Right forelimb (tissue), 1 donor: ENCODE measurements at places on chromosomes 11 and 22.

GRCh38 chr11:43685440-43685839 lies 4.9 kb downstream of the HSD17B12 start:
- no peak for DNase-seq

GRCh38 chr11:65884716-65885092 lies 3.6 kb downstream of the FIBP start:
- peak; percentile 85 for DNase-seq

DNA sequence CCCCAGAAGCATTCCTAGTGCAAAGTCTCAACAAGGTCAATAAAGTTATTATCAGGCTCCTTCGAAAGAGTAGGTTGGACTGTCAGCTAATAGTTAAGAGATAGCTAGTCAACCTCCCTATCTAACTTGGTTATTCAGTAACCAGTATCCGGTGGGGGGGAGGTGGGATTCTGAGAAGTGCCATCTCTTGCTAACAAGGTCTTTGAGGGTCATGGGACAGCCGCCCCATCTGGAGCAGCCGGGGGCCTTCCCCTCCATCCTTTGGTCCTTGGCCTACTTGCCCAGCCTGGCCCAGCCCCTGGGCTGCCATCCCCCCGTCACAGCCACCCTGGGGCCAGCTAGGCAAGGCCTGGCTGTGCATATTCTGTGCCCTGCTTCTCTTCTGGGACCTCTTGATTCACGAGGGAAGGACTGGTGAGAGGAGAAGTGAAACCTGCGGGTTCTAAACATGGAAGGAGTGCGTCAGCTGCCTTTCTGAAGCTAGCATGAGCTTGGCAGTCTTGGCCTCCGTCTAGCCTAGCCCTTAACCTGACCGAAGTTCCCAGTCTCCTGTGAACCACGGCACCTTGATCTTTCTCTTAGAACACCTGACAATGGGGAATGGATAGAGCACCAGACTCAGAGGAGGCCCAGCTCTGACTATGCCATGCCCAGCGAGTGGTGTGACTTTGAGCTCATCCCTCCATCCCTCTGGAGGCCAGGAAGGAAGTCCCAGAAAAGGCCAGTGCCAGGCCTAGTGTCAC lies 9.3 kb downstream of the SLC37A2 start:
- DNase-seq, result no peak

DNA sequence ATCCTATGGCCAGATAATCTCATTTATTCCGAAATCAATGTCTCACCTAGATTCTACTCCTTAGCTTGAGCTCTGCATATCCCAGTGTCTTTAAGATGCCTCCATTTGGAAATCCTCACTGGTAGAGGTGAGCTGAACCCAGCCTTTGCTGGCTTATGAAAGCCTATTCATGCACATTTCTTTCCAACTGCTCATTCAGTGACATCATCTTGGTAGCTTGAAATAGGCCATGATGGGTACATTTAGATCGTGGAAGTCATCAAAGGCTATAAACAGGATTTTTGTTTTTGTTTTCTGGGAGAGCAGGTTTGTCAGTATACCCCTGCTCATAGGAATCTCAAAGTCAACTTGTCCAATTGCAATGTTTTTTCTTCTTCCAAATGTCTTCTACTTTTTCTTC lies 6.0 kb downstream of the NXPE1 start:
- no peak for DNase-seq

- no peak for DNase-seq
Observed at GRCh38 chr22:50473088-50473487, 1.7 kb downstream of the SBF1 start.

GRCh38 chr11:34416088-34416487 lies 22.6 kb upstream of the CAT start:
- no peak for DNase-seq

DNA sequence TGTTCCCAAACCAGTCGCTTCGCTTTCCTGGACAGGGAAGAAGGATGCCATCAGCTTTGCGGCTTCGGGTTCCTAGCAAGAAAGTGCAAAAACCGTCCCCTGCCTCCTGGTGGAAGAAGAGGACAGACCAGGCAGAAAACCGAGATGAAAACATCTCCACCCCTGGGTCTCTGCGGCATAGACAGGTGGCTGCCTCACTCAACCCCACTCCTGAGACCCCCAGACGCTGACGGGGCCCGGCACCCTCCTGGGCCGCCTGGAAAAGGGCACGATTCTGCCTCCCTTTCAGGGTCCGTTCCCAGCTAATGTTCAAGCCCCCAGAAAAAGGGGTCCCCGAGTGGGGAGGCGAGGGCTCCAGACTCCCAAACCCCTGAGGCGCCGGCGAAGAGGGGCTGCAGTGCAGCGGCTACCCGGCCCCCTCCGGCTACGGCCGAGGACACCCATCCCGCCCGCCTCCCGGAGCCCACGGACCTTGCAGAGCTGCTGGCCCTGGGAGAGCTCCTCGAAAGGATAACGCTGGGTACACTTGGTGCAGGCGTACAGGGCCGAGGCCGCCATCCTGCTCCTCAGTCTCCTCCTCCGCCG lies 569 bp downstream of the FAM76B start:
- no peak for DNase-seq

DNA sequence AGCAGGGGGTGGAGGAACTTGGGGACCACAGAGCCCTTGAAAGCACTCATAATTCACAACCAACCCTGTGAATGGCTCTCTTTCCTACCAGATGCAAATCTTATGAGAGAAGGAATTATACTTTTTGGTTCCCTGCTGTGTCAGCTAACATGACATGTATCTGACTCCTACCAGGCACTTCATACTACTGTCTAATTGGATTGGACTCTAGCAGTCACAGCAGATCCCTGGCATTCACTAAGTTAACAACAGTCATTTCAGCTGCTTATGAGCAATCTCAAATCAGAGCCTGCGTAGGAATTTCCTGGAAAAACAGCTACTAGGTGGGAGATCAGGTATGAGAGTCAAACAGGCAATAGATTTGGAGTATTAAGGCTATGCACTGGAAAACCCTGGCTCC lies 11.1 kb upstream of the ENDOD1 start:
- DNase-seq, result no peak

DNA sequence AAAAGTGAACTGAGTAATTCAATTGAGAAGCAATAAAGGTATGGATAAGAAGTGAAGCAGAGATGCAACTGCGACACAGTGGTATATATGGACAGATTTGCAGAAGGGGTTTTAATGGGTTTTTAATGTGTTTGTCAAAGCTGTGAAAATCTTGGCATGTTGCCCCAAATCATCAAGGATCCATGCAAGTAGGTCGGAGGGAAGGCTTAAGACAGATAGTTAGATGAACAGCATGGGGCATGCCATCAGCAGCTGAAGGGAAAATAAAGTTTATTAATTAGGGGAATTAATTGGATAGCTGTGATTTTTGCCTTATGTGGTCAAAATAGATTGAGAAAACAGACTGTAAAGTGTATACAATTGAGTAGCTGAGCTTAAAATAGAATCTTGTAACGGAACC lies 840.1 kb downstream of the JRKL start:
- no peak for DNase-seq

DNA sequence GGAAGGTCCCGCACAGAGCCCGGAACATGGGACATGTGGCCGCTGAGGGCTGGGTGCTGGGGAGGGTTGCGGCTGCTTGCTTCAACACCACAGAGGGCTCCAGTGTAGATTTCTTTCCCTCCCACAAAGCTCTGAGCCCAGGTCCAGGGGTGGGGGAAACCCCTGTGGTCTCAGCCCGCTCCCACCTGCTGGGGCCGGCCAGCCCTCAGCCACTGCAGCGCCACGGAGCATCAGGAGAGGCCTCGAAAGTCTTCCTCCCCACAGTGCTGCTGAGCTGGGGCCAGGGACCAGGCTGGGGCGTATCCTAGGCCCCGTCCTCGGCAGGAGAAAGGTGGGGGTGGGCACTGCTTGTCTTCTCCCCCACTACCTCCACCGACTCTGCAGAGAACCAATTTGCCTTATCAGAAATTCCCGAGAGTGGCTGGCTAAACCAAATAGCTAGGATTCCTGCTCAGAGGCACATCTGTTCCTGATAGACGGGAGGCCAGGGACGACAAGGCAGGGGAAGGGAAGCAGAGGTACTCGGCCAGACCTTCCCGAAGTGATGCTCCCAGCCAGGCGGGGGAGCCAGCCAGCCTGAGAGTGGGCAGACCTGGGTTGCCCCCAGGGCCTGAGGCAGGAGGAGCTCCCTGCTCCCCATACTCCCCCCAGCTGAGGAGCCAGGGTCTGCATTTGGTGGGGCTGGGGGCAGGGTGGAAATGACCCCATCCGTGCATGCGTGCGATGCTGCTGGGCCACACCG lies 18.7 kb downstream of the IGF2 start:
- DNase-seq, result peak; percentile 44

GRCh38 chr11:25890626-25891260 lies 441.2 kb upstream of the ANO3 start:
- no peak for DNase-seq

- no peak for DNase-seq
Observed at GRCh38 chr11:26090651-26091050, 241.3 kb upstream of the ANO3 start.

DNA sequence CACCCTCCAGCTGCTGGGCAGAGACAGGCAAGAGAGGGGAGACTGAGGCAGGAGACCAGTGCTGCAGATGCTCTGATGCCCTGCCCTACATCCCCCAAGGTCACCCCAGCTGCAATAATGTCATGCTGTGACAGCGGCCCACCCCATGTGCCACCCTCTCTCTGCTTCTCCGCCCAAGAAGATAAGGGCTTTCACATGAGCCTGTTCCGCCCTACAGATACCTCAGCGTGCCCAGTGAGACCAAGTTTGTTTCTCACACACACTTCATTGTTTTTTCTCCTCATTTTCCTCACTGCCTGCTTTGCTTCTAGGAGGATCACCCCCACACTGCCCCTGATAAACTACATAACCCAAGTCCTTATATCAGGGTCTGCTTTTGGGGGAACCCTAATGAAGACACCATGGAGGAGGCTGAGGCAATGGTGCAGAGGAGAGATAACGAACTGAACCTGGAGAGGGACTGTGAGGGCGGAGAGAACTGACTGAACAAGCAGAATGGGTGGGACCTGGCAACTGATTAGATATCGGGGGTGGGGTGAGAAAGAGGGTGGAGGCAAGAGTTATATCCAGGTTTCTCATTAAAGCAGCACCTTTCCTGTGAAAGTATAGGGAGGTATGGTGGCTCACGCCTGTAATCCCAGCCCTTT lies 37.5 kb upstream of the TSKU start:
- DNase-seq, result no peak

DNA sequence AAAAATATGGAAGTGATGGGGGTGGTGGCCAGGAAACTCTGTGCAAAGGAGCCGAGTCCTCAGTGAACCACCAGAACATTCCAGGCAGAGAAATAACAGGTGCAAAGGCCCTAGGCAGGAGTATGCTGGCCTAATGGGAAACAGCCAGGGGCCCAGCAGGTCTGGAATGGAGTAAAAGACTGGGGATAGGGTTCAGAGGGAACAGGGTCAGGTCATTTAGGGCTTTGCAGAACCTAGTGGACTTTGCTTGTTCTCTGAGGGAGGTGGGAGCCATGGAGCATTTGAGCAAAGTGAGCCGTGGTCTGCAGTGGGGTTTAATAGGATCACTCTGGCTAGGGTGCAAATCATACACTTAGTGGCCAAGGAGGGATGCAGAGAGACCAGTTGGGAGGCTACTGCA lies 8.7 kb downstream of the CRYBB3 start:
- DNase-seq, result no peak

DNA sequence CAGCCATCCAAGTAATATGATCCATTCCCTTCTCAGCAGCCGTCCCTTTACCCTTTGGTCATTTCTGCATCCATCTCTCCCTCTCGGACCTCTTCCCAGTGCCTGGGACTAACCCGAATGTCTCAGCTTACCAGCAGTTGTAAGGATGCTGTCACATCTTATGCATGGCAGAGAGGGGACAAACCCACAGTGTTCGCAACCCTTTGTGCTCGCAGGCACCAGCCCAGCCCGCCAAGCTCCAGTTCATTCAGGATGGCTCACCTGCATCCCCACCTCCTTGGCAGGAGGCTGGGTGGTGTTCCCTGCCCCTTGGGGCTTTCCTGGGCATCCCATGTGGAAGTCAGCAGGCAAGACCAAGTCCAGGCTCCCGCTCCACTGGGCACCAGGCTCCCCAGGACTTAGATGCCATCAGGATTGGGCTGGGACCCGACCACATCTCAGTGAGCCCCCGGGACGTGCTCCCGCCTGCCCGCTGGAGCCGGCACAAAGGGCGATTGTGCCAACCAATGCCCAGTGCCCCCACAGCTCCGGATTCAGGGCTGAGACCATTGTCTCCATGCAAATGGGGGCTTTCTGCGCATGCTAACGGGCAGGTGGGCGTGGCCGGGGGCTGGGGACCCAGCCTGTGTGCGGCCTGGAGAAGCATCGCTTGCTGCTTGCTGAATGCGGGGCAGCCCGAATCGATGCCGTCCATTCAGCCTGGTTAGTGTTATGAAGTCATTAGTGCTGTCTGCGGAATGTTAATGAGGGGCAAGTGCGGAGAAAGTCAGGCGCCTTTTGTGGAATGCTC lies 108.6 kb downstream of the KCNQ1OT1 start:
- DNase-seq, result peak; percentile 30

DNA sequence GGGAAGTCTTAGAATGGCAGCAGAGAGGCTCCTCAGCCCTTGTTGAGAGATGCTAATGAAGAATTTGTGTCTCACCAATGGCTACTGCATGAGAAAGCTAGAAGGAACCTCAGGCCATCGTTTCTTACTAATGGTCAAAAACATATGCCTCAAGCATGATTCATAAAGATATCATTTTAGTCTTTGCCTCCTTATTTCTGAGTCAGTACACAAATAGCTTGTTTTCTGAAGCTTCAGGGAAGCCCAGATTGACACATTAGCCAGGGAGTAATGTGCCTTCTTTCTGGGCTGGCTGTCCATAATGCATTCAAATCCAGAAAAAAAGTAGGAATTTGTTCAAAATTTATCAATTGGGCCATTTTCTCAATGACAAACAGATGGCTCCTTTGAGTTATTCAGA lies 169.4 kb upstream of the ZBED5 start:
- no peak for DNase-seq

DNA sequence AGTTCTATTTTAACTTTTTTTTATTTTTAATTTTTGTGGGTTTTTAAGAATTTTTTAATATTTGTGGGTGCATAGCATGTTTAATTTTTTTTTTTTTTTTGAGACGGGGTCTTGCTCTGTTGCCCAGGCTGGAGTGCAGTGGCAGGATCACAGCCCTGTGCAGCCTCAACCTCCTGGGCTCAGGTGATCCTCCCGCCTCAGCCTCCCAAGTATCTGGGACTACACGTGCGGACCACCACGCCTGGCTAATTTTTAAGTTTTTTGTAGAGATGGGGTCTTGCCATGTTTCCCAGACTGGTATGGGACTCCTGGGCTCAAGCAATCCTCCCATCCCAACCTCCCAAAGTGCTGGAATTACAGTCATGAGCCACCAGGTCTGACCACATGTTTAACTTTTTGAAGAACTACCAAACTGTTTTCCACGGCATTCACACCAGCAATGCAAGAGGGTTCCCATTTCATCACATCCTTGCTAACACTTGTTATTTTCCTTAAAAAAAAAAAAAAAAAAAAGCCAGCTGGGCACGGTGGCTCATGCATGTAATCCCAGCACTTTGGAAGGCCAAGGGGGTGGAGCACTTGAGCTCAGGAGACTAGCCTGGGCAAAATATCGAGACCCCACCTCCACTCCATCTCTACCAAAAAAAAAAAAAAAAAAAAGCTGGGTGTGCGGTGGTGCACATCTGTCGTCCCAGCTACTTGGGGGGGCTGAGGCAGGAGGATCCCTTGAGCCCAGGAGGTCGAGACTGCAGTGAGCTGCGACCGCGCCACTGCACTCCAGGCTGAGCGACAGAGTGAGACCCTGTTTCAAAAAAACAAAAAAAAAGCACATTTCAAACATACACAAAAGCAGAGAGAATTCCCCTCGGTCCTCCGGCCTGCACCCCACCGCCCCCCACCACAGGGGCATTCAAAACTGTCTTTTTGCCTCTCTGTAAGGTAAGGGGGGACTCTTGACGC lies 16.7 kb upstream of the TXNRD2 start:
- DNase-seq, result peak; percentile 46

GRCh38 chr11:122167100-122167499 lies 51.1 kb upstream of the BLID start:
- no peak for DNase-seq
